Activated naive CD4-positive, alpha-beta T cell treated with Interleukin-2 at 50 U/mL for 16 hours (primary cell): ENCODE measurements at places on chromosomes 11 and 22.

GRCh38 chr22:44344407-44344806 lies 31.7 kb upstream of the SHISAL1 start:
- no peak for DNase-seq

- no peak for DNase-seq
Measured at GRCh38 chr11:73664877-73665276, 18.5 kb downstream of the PLEKHB1 start.

DNA sequence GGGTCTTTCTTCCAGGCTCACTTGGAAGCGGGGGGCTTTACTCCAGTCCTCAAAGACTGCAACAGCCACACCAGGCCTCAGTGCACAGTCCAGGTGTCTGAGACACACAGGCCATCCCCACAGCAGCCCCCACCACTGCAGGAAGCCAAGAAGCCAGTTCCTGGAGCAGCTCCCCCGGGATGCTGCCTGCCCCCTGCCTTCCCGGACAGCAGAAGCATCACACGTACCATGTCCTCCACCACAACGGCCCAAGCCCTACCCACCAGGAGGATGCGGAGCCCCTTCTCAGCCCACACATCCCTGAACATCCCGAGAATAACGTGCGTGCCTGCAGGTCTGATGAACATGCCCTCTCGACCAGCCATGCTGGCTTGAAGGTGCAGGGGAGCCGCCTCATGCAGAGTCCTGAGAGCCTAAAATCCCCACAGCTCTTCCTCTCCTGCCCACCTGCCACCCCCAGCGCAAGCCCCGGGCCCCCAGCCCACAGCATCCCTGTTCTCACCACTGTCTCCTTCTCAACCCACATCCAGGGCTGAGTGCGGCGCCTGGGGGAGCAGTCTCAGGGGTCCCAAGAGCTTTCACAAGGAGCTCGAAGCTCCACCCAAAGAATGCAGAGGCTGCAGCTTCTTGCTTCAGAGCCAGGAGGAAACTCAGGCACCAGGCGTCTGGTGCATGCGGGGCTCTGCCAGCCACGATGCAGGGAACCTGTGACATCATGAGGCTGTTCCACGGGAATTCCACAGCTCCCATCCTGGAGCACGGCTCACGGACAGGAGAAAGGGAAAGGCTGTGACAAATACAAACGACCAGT lies 209.6 kb downstream of the BRD1 start:
- no peak for DNase-seq

- no peak for DNase-seq
Measured at GRCh38 chr11:106925245-106925644, 93.0 kb downstream of the GUCY1A2 start.
